Stimulated activated CD4-positive, alpha-beta T cell treated with anti-CD3 and anti-CD28 coated beads, Interleukin-15, amount 100 ng/mL, for 48 hours (primary cell): ENCODE measurements at places on chromosomes 1 and 21.

GRCh38 chr1:240287722-240288121 is 196.0 kb downstream of the FMN2 start:
- DNase-seq = no peak

GRCh38 chr1:165062346-165062745 is 294.2 kb downstream of the LMX1A start:
- DNase-seq = no peak

GRCh38 chr1:156226782-156227181 is 14.0 kb downstream of the PMF1 start:
- no peak for DNase-seq

DNA sequence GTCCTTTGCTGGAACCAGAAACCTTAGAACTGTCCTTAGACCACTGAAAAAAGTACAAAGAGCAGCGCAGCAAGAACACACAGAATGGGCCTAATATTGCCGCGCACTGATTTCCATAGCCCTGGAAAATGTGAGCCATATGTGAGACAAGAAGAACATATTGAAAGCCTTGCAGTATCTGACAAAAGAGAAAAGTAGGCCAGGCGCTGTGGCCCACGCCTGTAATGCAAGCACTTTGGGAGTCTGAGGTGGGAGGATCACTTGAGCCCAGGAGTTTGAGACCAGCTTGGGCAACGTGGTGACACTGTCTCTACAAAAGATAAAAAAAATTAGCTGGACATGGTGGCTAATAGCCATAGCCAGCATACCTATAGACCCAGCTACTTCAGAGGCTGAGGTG is 300.7 kb downstream of the RYR2 start:
- no peak for DNase-seq

- no peak for DNase-seq
These were observed 39.1 kb upstream of the WASF2 start for GRCh38 chr1:27528818-27529703.

DNA sequence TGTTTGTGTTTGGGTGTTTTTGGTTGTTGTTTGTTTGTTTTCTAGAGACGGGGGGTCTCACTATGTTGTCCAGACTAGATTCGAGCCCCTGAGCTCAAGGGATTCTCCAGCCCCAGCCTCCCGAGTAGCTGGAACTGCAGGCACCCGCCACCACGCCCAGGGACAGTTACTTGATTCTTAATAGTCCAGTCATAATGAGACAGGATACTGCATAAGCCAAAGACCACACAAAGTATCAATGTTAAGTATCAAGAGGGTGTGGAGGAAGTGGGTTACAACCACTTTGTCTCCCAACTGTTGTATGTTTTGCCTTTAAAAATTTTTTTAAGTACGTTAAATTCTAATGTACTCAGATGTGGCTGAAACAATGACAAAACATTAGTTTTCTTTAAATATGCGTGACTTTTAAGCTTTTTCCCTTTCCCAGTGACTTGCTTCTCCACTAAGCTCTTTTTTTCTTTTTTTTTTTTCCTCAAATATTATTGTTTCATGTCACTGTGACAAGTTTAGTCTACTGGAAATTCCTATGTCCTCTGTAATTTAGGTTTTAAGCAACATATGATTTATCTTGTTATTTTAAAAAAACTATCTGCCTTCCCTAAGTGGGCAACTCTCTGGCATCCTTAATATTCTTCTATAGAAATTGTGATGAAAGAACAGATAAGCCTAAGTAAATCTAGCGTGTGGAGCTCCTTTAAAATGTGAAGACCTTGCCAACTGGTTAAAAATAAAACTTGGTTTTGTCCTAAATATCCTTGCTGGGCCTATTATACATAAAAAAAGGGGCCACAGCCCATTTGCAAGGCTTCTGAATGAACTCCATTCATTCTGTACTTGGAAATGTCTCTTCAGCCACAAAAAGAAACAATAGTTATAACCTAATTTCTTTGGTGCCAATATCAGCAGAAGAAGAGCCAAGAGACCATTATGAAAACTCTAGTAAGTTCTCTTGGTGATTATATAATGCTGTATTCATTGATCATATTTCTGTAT is 56.2 kb upstream of the DPH5 start:
- peak; percentile 10 for DNase-seq

DNA sequence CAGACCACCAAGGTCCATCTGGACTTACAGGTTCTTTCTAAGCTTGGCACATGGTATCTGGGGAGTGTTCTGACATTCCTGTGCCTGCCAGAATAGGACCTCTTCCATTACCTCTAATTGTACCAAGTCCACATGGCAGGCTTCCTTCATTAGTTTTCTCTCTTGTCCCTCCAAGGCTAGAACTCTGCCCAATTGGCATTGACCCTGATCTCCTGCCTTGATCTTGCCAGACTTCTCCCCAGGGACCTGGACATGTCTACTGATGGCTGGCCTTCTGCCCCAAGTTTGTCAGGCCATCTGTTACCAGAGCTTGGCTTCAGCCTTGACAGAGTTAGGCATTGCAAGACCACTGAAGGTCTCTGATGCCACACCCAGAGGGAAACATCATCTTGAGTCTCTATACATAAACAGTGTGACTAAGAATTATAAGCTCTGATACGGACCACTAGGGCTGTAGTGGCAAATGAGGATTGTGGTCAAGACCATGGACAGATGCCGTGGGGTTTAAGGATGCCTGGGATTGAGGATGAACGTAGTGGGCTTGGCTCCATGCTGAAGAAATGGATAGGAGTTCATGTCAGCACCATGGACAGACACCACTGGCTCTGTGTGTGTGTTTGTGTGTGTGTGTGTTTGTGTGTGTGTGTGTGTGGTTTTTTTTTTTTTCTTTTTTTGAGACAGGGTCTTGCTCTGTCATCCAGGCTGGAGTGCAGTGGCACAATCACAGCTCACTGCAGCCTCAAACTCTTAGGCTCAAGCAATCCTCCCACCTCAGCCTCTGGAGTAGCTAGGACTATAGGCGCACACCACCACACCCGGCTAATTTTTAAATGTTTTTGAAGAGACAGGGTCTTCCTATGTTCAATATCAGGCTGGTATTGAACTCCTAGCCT is 19.5 kb upstream of the PSMB2 start:
- DNase-seq = no peak

DNA sequence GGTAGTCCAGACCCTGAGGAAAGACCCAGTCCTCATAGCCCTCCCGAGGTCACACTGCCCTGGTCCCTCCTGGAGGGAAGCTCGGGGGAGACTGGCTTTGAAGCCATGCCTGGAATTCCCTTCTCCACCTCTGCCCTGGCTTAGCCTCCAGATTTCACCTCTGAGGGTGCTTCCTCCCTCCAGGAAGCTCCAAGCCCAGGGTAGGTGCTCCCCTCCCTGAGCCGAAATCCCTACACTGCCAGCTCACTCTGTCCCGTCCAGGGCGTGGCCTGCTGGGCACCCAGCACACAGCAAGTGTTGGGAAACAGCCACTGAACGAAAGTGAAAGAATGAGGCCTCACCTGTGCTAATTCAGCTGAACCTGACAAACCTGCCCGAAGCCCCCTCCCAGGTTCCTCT is 6.0 kb upstream of the TNFRSF25 start:
- no peak for DNase-seq

DNA sequence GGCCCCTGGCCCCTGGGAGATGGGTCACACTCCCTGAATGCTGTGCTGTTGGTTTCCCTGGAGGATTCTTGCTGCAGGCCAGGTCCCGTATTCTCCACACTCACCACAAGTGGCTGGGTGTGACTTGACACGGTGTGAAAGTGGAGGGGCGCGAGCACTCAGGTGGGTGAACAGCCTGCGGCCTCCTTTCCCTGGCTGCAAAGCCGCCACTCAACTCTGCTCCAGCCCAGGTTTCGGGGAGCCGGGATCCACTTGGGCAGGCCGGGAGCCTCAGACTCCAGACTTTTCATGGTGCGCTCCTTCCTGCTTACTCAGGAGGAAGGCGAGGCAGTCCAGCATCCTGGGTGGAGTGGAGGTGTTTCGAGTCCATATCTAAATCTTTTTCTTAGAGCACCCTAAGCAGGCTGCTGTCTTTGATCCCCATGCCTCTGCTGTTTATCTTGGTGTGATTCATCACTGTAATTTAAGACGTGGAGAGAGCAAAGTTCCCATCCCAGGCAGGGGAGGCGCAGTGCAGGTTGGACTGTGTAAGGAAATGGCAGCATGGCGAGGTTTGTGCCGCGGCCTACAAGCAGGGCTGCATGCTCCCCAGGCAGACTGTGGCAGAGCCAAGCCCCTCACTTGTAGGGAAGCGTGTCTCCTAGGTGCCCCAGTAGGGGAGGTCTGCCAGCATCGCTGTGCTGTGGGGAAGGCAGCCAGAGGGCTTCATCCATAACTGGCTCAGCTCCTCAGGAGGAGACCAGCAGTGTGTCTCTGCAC is 29.6 kb downstream of the VANGL1 start:
- DNase-seq = no peak

GRCh38 chr1:222279591-222279990 is 268.3 kb downstream of the HHIPL2 start:
- no peak for DNase-seq

DNA sequence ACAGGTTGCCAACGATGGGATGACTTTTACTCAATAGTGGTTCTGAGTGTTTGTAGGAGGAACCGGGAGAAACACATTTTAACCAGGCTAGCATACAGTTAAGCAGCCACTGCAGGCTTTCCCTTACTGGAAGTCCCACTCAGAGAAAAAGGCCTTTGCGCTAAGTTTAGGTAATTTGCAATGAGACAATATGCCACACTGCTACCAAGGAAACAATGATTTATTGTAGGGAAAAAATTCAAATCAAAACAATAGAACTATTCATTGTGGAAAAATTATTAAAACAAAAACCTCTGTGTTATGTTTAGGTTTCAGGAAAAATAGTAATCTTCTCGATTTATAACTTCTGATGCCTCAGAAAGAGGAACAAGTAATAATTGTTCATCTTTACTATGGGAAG is 51.4 kb upstream of the CR2 start:
- no peak for DNase-seq

GRCh38 chr1:193538680-193539079 is 352.3 kb upstream of the B3GALT2 start:
- no peak for DNase-seq

- DNase-seq = no peak
These were observed 30.8 kb upstream of the CPLANE2 start for GRCh38 chr1:16267690-16268180.

DNA sequence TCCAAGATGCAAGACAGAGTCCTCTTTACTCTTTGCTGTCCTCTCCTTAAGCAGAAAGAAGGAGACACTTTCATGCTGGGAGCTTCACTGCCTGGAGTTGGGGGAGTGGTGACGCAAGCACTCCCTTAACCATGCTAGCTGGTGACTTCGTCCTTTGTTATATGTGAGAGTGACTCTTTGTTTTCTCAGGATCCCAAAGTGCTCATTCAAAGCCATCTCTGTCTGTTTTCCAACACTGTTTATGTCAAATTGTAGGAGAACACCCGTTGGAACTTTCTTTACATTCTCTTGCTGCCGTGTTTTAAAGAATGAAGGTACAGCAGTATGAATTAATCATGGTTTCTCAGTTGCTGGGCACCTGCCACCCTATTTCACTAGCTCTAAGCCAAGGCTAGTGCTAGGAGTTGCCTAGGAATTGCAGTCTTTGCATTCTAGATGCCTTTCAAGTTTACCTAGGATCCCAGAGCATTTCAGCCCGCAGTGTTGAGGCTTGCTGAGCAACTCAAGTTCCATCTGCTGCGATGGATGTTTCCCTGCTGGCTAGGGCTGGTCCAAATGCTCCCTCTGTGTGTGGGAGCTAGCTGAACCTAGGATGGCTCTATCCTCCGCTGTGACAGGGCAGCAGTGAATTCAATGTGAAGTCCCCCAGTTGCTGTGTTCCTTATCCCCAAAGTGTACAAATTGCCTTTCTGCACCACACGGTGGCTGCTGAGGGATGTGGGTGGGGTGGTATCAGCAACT is 82.6 kb upstream of the GPR52 start:
- no peak for DNase-seq

GRCh38 chr1:110091381-110091780 is 20.9 kb upstream of the UBL4B start:
- DNase-seq = no peak

GRCh38 chr1:82991569-82991968 is 1007.4 kb downstream of the TTLL7 start:
- DNase-seq = no peak

DNA sequence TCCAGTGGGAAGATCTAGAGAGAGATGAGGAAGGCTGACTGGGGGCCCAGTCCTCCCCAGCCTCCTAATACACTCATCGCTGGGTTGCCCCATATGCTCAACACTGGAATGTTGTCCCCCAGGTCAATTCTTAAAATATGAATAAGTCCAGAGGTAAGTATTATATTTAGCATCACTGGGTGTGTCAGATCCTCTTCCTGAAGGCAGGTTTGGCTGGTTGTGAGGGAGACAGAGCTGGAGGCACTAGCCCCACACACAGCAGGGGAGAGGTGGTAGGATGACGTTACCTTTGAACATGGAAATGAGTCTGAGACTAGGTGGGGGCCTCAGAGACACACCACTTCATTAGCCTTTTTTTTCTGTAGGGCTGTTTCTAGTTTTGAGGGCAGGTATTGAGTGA is 42.6 kb downstream of the SLC44A3 start:
- DNase-seq = no peak

DNA sequence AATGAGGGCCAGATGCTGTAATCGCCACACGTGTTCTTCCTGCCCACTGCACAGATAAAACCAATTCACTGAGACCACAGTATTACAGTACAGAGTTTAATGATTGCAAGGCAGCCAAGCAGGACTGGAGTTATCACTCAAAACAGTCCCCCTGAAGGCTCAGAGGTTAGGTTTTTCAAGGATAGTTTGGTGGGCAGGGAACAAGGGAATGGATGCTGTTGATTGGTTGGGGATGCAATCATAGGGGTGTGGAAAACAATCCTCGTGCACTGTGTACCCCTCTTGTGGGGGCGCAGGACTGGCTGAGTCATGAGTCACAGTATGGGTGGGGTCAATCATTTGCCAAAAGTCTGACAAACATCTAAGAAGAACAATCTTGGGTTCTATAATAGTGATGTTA is 12.4 kb upstream of the USP1 start:
- DNase-seq = no peak

DNA sequence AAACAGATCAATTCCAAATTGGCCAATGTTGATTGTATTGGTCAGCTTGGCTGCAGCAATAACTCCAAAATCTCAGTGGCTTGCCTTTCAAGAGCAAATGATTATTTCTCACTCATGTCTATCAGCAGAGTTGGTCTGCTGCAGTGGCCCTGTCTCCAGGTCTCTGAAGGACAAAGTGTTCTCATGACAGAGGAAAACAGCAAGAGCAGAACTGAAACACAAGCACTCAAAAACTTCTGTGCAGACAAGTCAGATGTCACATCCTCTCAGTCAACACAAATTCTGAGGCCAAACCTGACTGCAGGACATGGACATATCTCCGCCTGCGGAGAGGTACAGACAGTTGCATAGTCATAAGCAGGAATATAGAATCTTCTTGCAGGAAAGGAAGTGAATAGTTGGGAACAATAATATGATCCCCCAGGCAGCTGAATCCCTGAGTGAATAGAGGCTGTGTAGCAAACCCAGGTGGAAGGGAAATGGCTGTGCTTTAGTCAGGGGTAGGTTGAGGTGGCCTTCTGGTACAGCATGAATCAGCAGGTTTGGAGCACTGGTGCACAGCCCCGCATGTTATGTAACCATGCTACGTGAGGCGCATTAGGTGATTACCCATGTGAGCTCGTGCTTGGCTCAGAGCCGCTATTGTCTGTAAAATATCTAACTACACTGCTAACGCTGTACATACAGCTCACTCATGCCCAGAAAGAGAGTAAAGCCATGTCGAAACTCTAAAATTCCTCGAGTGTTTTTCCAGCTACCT is 17.1 kb upstream of the UBE2U start:
- DNase-seq = no peak
